ENCODE measurements at places on chromosomes 6 and 20. TPM values are rescaled to one million over a fixed set of nuclear protein-coding genes. Genes with fewer than 3 reads are reported as not detected.

DNA sequence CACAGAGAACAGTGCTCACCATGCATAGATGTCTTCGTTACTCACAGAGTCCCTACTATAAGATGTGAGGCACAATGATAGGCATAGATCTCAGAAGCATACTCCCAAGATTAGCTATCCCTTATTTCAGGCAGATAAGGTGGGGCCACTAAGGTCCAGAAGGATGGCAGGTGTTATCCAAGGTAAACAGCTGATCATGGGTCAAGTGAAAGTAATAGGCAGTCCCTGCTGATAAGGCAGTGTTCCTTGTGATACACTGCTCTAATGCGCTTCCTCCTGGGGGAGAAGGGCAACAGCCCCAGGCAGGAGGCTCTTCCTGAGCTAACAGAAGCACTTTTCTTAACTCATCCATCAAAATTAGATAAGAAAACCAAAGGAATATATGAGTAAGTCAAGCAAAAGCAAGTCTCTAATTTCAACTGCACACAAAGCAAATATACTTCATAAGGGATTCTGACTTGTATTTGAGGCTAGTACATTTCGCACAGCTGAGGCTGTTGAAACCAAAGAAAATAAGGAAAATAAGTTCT is 42.2 kb downstream of the METTL24 start:
- DNase-seq, result no peak

The DSP gene
- total RNA-seq, result 80.1 TPM

DNA sequence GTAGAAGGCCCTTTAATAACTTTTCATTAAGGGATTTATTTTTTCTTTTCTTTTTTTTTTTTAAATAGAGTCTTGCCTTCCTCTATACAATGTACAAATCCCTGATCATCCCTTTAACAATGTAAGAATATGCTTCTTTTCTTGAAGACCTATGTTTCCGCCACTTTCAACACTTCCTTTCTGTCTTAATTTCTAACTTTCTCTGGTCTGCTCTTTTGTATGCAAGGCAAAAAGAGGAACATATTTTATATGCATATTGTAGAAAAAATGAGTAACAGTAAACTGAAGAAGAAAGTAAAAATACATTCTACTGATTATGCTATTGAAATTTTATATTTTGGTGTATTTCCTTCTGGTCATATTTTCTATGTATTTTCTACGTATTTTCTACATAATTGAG is 484.7 kb downstream of the TFAP2B start:
- no peak for DNase-seq

DNA sequence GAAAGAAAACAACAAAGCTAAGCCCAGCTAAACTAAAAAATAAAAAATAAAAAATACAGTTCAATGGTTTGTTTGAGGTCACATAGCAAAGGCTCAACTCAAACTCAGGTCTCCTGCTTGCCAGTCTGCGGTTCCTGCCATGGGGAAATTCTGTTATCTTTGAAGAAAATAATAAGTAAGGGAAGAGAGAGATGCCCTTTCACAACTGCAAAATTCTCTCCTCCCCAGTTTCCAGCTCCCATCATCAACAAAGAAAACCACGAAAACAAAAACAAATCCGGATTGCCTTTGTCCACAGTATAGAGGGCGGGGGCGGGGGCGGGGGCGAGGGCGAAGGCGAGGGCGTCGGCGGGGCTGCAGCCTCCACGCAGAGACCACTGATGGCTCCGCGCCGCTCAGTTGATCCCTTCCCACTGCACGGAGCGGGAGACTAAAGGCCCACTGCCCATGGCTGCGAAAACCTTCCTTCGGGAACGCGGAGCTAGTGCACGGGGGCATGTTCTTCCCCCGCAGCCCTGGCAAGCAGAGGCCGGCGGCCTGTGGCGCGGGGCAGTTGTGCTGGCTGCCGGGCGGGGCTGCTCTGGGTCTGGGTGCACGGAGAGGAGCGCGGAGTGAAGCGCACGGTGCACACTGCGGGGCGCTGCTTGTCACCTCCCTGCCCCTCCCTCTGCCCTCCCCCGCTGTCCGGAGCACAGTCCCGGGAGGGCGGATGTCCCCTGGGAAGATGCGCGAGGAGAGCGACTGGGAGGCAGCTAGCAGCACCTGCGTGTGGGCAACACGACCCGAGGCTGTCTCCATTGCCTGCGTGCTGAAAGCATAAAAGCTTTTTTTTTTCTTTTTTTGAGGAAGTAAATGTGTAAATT is 54.1 kb upstream of the TPD52L1 start:
- no peak for DNase-seq

All from epithelial cell of proximal tubule (primary cell).